ENCODE measurements at places on chromosomes 6 and 20. TPM values are rescaled to one million over a fixed set of nuclear protein-coding genes. Genes with fewer than 3 reads are reported as not detected.

MUC21 gene
- not detected for total RNA-seq

EFCAB8 gene
- not detected for total RNA-seq

PRKN gene
- 1.8 TPM for total RNA-seq

ABHD16B gene
- not detected for total RNA-seq

CAPN11 gene
- not detected for total RNA-seq

SLC4A11 gene
- 1.4 TPM for total RNA-seq

BFSP1 gene
- 1.5 TPM for total RNA-seq

COL19A1 gene
- under 0.01 TPM for total RNA-seq

BMP5 gene
- not detected for total RNA-seq

LTB gene
- 0.17 TPM for total RNA-seq

CHRNA4 gene
- not detected for total RNA-seq

XPO5 gene
- 13.3 TPM for total RNA-seq

ULBP3 gene
- total RNA-seq, result 7.1 TPM

HRH3 gene
- total RNA-seq, result not detected

CLIC5 gene
- 0.12 TPM for total RNA-seq

RBPJL gene
- total RNA-seq, result not detected

SKIC2 gene
- total RNA-seq, result 34.1 TPM

OPRL1 gene
- total RNA-seq, result 0.93 TPM

PTGIS gene
- total RNA-seq, result 58.2 TPM

RALY gene
- total RNA-seq, result 103 TPM

OSER1 gene
- 34.5 TPM for total RNA-seq

AP5S1 gene
- total RNA-seq, result 22.5 TPM

NKAPL gene
- total RNA-seq, result 2.3 TPM

TBC1D32 gene
- 3.3 TPM for total RNA-seq

ARFGEF3 gene
- total RNA-seq, result 0.12 TPM

RFX6 gene
- total RNA-seq, result not detected

GTSF1L gene
- not detected for total RNA-seq

APCDD1L gene
- total RNA-seq, result 3.7 TPM

ASIP gene
- not detected for total RNA-seq

POM121L2 gene
- not detected for total RNA-seq

SCRT2 gene
- not detected for total RNA-seq

ISM1 gene
- 0.82 TPM for total RNA-seq

AKAP12 gene
- 103 TPM for total RNA-seq

OR2H2 gene
- total RNA-seq, result not detected

CRNKL1 gene
- total RNA-seq, result 13.8 TPM

GJA10 gene
- not detected for total RNA-seq

ECT2L gene
- total RNA-seq, result not detected

AVP gene
- not detected for total RNA-seq

BMP7 gene
- not detected for total RNA-seq

THBD gene
- 10.4 TPM for total RNA-seq

RHAG gene
- total RNA-seq, result not detected

SLA2 gene
- not detected for total RNA-seq

JPH2 gene
- 5.3 TPM for total RNA-seq

TOX2 gene
- total RNA-seq, result 17.7 TPM

ROS1 gene
- total RNA-seq, result 0.34 TPM

SMOC2 gene
- 2.9 TPM for total RNA-seq

FUCA2 gene
- 68.8 TPM for total RNA-seq

PDYN gene
- total RNA-seq, result not detected

Measured in pericardium fibroblast (primary cell).